Activated T-cell treated with anti-CD3 and anti-CD28 coated beads for 1 hour (primary cell): ENCODE measurements at places on chromosomes 6 and 20.

GRCh38 chr6:43758617-43759050, 11.4 kb upstream of the VEGFA start:
- DNase-seq: no peak

DNA sequence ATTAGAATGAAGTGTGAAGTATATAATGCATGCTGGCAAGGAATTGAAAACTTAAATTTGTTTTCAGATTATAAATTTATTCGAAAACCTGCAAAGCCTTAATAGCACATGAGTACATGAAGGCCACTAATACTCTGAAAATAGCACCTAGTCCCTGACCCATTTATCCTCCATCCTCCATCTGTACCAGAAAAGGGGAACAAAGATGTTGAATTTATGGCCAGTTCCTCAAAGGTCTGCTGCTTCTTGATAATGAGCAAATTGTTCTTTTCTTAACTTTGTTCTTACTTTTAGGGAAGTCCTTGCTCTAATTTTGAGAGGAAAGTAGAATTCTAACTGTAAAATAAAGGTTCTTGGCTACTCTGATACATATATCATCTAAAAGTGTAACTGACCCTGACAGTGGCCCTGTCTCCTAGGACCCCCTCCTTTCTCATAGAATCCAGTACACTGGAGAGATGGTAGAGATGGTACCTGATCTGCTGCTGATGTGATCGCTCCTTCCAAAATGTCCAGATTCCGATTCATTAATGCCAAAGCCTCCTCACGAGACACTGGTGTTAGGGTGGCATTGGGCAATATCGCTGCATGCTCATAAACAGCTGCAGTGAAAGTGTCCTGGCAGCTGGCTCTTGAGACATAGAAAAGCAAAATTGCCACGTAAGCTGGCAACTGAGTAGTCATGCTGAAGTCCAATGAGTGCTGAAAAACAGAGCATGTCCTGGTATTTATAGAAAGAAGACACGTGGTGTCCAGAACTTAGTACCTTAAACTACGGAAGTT, at the start of gene VNN1:
Gene VNN1 (minus strand): TSS at position 704 of the 783 bp plus-strand sequence. CDS start 20 bp downstream, at position 684.
- DNase-seq: no peak

GRCh38 chr6:129753422-129753821, 43.4 kb upstream of the ARHGAP18 start:
- no peak for DNase-seq

GRCh38 chr6:30747300-30747687, 2.9 kb upstream of the IER3 start:
- DNase-seq: no peak

DNA sequence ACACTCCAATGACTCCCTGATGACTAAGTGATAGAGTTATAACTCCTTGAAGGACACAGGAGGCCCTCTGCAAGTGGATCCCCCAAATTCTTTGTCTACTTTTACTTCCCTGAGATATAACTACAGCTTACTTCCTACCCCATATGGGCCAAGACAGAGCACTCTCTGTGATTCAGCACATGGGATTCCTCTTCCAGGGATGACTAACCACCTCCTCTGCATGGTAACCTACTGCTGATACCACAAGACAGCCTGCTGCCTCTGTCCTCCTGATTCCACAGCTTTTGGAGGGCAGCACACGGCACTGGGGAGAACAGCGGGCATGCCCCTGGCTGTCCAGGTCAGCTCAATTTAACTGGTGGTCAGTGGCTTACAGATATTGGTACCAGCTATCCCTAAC, 675.7 kb upstream of the AGPAT4 start:
- DNase-seq: no peak
